ENCODE measurements at places on chromosomes 6 and 20.
A peak's percentile ranks its signal among the peaks of the same experiment; 100 is the strongest.

DNA sequence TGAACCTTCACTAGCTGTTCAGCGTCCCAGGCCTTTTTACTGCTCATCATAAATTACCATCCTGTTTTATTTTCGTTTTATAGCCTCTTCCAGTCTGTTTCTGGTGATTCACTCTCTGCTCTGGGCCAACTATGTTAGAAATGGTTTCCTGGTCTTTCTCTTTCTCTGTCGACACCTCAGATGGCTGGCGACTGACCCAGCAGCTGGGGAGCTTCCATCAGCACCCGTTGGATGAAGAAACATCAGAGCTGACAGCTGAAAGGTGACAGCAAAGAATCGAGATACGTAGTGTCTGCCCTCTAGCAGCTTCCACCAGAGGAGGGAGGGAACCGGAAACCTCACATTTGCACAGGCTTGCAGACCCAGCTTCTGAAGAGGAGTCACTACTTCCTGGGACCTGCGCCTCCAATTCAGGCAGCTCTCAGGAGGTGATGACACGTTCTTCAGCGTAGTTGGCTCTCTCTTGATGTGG, 82.9 kb upstream of the MLN start:
- peak; percentile 41 for DNase-seq

GRCh38 chr6:99810942-99811620, 182.9 kb downstream of the MCHR2 start:
- DNase-seq = no peak

DNA sequence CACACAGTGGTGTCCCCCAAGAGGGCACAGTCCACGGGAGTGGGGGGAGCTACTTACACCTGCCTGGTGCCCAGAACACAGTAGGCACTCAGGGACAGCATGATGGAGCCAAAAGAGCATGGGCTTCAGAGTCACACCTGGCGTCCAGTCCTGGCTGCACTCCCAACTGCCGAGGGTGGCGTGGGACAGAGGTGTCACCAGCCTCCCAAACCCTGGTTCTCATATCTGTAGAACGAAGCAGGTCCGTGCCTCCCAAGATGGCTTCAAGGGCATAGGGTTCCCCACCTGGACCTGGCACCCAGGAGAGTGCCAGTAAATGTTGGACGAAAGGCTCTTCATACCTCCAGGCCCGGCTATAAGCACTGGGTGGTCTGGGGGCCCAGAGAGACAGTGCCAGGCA, 8.9 kb downstream of the HRH3 start:
- DNase-seq = no peak

DNA sequence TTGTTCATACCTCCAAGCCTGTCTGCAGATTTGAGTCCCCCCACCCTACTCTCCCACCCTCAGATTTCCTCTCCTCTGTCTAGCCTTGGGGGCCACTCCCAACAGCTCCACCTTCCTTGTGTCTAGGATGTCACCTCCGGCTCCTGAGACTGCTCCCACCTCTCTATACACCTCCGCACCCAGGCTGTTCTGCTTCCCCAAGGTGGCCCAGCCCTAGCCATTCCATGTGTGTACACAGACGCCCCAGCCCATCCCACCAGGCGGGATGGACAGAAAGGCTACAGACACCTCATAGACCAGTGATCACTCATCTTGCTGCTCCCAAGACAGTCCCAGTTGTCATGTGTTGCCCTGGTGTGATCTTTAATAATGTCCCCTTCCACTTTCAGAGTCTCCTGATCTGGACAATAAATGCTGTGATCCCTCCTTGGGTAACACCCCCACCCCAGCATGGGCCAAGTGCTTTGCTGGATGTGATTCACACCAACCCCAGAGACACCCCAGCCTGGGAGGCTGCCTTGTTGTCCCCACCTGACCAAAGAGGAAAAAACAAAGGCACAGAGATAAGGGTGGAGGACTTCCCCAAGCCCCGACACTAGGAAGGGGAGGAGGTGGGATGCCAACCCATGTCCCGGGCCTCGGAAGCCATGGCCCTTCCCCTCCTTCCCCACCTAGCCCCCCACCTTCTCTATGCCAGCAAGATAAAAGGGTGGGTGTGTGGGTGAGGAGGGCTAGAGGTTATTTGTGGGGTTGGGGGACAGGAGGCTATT, 36.1 kb downstream of the MDFI start:
- DNase-seq = no peak

DNA sequence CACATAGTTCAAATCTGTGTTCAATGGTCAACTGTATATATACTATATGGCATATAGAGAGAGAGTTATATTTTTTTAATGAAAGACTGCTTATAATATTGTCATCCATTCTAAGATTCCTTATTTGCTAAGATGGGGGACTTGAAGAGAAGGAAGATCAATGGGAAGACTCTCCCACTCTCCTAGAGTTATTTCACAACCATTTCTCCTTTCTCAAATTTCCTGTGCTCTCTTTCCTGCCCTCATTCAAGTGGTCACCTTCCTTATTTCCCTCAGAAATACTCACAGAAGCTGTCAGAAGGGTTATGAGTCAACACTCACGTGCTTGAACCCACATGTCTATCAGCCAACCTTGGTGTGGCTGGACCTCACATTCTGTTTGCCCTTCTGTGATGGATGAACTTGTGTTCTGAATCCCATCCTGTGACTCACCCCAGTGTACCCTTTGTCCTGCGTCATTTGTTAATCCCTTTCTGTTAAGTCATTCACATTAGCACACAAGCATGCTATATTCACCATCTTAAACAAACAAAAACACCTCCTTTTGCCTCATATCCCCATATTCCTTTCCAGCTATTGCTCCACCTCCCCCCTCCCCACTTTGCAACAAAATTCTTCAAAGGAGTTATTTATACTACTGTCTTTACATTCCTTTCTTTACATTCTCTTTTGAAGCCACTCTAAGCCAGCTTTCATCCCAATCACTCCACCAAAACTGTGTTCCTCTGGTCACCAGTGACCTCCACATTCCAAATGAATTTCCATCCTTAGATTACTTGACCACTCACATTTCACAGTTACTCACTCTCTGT, 279.3 kb upstream of the TCF21 start:
- DNase-seq = no peak

DNA sequence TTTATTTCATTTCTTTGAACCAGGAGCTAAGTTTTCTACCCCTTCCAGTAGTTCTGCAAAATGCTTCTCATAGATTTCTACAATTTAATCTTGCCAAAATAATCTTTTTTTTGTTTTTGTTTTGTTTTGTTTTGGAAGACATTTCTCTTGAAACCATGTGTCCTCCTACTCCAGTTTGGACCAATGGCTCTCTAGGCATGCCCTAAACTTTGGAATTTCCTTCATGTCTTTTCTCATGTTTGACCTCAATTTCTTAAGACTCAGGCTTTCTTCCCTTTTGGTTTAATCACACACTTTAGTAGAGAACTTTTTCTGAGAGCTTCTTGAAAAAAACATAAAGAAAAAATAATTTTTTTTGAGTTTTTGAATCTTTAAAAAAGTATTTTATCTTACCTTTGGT, 173.8 kb downstream of the GJA1 start:
- DNase-seq = no peak

DNA sequence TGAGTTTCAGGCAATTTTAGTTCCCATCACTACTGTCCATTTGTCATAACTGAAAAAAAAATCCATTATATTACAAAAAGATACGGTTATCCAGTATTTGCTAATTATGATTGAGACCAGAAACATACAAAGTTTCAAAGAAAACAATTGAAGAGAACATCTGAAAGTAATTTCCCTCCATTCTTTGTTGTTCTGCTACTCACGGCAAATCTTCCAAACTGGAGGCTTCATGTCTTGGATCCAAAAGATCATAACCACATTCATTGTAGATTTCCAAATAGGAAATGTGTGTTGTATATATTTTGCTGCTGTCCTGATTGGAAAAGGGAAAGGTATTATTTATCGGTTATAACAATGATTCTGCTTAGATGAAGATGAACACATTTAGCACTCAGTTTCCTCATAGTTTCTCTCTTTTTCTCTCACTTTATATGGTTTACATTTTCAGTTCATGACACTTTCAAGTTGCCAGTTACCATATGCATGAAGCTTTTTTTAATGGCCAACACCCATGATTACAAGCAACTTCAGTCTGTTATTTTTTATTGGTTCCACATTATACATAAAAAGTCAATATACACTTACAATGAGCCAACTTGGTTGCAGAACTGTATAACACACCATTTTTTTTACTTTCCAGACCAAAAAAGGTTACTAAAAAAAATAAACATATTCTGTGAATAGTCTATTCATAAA, 90.4 kb downstream of the KIF6 start:
- no peak for DNase-seq

GRCh38 chr6:7833751-7834070, 76.9 kb downstream of the TXNDC5 start:
- DNase-seq = no peak

DNA sequence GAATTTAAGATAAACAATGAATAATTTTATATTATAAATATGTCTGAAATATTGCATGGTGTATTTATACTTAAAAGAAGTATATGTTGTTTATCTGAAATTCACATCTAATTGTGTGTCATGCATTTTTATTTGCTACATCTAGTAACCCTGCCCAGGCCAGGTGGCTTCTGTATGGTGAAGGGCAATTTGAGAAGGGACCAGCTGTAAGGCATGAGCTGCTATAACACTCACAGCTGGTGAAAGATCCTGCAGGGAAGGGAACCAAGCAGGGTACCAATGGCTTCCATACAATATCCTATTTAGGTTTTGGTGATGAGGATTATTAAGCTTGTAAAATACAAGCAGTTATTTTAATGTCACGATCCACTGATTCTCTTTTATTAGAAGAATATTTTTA, 921.8 kb upstream of the GJE1 start:
- DNase-seq = no peak

GRCh38 chr6:125154761-125155135, 1.2 kb downstream of the TPD52L1 start:
- DNase-seq = peak; percentile 29

DNA sequence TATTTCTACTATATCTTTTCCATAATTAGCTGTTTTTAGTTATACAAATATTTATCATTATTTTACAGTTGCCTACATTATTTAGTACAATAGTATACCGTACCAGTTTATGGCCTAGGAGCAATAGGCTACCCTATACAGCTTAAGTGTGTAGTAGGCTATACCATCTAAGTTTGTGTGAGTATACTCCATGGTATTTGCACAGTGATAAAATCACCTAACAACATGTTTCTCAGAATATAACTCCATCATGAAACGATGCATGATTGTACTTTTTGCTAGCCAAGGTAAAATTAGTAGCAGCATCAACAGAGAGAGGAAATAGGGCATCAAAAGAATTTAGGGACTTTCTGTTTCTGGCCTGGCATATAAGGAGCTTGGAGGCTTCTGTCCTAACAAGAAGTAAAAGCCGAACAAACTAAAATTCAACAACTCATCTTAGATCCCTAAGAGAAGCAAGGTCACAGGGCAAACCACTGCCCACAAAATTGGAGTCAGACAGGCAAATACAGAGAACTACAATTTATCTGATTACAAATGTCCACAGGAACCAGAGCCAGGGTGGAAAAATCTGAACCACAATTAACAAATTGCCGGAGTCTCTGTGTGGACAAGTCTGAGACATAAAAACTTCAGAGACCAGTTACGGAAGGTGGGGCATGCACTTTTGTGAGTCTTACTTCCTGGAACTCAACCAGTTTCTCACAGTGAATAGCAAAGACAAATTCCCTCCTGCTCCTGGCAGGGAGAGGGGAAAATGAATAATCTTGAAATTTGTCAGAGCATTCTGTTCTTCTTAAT, 671.4 kb downstream of the RFPL4B start:
- no peak for DNase-seq

DNA sequence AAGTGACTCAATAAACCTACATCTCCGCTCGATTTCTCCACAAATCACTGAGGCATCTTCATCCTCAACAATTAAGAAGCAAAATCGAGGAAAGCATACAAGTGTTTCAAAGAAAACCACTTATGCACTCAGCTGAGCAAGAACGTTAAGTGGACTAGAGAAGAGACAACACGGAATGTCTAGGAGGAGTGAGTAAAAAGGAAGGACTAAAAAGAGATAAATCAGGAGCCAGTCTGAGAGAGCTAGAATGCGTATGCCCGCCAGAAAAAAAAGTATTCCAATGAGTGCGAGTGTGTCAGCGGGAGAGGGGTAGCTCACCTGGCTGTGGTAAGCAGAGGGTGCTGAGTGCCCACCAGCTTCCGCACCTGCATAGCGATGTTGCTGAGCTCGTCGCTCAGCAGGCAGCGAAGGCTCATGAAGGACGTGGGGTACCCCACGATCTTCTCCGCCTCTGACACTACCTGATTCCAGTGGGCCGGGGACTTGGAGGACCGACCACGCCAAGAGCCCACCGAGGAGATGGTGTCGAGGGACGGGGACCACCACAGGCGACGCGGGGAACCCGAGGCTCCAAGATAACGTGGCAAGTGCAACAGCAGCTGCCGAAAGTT, 587 bp downstream of the PDSS2 start:
- DNase-seq = peak; percentile 57

- peak; percentile 76 for DNase-seq
Observed at GRCh38 chr20:667351-668034, 8.1 kb downstream of the SCRT2 start.

DNA sequence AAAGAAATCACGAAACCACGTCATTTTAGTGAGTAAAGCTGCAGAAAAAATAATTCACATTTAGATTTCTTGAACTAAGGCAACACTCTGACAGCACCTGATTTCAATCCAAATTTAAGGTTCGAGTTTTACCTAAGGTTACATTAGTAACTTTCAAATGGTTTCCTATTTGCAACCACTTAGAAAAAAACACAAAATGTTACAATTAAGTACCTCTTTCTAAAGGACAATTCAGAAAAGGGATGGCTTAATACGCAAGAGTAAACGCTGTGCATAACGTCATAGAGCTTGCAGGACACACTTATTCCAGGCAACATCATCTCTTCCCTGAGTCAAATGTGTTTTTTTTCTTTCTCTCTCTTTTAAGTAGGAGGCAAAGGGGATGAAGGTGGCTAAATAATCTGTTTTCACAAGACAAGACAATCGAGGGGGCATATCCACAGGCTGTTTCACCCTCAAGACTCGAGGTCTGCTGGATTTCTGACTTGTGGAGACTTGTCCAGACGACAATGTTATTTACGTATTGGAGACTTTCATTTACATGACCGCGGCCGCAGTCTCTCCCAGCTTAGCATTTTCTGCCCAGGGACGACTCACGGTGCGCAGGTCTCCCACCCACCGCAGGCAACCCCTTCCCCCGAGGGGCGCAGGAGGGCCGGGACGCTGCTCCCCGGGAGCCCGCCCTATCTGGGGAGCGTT, 86.0 kb downstream of the SESN1 start:
- DNase-seq = peak; percentile 35

- no peak for DNase-seq
Observed at GRCh38 chr6:110216140-110216539, 35.9 kb downstream of the CDC40 start.

GRCh38 chr20:5840411-5841002, 90.3 kb downstream of the SHLD1 start:
- DNase-seq = no peak

GRCh38 chr6:79789896-79790295, 157.5 kb downstream of the ELOVL4 start:
- DNase-seq = no peak

GRCh38 chr20:1184260-1184637, 532 bp downstream of the TMEM74B start:
- no peak for DNase-seq

DNA sequence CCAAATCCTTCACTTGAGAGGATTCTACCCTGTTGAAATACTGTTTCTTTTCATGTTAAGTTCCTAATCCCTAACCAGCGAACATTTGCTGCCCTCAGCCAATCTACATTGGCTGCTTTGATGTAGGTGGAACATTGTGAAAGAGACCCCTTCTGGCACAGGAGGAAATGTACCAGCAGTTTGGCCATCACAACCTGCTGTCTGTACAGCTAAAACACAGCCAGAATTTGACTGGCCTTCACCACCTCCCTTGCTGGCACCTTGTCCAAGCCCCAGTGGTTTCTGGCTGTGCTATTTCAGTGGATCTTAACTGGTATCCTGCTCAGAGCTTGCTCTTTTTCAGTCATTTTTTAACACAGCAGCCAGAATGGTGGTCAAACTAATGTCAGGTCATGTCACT, 202.1 kb upstream of the EPHA7 start:
- no peak for DNase-seq
